Glomerular endothelial cell (primary cell): ENCODE measurements at places on chromosomes 16 and 17. TPM values are rescaled to one million over a fixed set of nuclear protein-coding genes. Genes with fewer than 3 reads are reported as not detected.

Gene EVPLL
- total RNA-seq = not detected in 2 replicates

- no peak for DNase-seq
Measured at GRCh38 chr17:72501404-72502370, 380.9 kb downstream of the SOX9 start.

DNA sequence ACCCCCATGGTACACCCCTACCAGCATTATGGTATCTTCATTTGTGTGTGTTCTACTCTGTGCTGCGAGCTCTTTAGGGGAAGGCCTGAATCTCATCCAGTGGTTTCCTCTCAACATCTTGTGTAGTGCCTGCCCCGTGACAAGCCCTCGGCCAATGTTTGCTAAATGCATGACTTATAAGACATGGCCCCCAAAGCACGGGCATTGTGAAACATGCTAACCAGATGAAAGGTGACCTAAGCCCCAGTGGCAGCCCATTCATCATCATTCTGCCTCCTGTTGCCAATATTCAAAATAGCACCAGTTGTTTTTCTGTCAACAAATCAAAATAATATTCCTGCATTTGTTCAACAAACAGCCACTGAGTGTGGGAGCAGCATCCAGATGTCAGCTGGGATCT is 108.8 kb upstream of the HSBP1 start:
- DNase-seq = no peak

GRCh38 chr17:82941021-82942001 is 101.5 kb upstream of the ZNF750 start:
- DNase-seq = no peak

DNA sequence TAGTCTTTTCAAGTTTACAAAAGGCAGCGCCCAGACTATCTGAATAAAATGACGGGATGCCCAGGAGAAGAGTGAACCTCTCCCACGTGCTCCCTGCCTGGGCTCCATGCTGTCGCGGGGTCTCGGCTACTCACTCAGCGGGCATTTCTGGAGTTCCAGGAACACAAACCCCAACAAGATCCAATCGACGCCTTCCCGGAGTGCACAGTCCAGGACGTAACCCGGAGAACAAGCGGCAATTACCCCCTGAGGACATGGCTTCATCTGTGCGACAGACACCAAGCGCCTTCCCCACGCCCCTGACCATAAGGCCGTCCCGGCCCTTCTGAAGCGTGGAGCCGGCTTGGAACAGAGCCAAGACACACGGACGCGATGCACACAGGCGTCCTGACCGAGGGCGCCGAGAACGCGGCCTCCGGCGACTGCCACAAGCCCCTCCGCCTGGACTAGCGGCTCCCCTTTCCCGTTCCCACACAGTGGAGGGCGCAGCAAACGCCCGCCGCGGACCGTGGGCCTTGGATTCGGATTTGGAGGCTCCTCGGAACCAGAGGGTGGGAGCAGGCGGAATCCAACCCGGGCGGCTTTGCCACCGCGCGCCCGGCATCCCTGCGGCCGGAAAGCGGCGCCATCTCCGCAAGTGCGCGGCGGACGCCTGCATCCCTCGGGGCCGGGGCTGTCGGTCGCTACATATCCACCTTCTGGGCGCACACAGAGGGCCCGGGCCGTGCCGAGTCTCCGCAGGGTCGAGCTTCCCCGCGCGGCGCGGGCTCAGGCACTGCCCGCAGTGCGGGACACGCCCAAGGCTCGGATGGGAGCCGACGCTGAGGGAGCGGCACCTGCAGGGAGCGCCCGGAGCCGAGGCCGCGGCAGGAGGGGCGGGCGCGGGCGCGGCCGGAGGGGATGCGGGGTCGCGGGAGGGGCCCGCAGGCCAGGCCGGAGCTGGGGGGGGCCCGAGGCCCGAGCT is 725 bp downstream of the ABCA3 start:
- no peak for DNase-seq

GRCh38 chr17:82059272-82060000 is 6.2 kb downstream of the DUS1L start:
- DNase-seq = no peak
